ENCODE measurements at places on chromosomes 7 and 10.

DNA sequence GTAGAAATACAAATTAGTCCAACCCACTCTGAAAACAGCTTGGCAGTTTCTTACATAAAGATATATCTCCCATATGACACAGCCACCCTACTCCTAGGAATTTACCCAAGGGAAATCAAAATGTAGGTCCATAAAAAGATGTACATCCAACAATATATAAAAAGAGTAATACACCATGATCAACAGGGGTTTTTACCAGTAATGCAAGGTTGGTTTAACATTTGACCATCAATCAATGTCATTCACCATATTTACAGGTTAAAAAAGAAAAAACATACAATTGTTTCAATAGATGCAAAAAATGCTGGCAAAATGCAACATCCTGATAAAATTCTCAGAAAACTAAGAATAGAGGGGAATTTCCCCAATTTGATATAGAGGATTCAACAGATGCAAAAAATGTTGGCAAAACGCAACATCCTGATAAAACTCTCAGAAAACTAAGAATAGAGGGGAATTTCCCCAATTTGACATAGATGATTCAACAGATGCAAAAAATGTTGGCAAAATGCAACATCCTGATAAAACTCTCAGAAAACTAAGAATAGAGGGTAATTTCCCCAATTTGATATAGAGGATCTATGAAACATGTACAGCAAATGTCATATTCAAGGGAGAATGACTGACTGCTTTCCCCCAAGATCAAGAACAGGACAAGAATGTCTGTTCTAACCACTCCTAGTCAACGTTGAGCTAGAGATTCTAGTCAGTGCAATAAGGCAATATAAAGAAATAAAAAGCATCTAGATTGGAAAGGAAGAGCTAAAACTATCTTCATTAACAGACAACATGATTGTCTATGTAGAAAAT is 13.7 kb downstream of the ADAP1 start:
- DNase-seq, result no peak

- DNase-seq, result no peak
Measured at GRCh38 chr10:112026438-112026837, 157.1 kb downstream of the GPAM start.

GRCh38 chr7:157502701-157503111 is 165.9 kb downstream of the DNAJB6 start:
- DNase-seq, result no peak

DNA sequence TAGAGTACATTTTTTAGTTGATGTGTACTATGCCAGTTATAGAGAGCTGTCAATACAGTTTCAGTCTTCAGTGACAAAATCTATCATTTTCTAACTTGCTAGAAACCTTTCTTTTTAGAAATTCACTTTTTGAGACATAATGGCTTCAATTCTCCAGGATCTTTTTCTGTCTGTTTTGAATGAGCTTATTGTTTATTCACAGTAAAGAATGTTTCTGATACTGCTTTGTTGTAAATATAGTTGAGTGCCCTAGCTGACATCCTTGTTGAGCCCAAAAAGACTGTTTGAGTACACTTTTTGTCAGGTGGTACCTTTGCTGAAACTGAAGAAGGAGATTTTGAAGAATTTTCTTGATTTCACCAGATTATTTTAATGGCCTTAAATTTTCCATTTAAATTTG is 139.9 kb downstream of the PPP1R9A start:
- DNase-seq, result no peak

DNA sequence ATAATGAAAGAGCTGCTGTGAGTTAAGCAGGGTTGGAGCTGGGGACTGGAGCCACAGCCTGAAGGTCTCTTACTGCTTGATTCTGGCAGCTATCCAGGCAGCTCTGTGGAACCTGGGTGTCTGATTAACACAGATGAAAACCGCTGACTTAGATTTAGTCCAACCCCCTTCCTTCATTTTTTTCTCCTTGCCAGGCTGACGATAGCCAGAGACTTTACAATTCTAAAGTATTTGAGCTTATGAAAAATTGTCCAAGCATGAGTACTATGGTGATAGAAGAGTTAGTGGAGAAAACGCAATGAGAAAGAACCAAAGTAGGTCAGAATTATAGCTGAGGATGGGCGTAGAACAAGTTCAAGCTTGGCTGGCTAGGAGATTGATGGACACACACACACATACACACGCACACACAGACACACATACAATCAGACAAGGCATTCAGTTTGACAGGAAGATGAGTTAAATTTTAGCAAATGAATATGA is 13.5 kb upstream of the GPR85 start:
- DNase-seq, result peak; percentile 74

DNA sequence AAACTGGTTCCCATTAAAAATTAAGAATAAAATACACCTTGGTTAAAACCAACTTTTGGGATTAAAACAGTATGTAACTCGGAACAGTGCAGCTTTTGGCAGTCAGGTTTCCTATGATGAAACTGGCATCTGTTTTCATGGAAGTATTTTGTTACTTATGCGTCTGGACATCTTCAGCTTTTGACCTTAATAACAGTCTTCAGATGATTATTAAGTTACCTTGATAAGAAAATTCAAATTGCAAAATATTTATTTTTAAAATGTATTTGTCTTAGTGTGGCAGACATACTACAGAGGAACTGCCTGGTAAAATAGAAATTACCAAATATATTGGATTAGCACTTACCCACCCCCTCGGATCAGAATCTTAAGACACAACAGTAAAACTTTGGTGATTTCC is 100.0 kb downstream of the ITGB8 start:
- DNase-seq, result no peak

- DNase-seq, result no peak
Measured at GRCh38 chr7:28219793-28220192, 39.2 kb upstream of the JAZF1 start.

DNA sequence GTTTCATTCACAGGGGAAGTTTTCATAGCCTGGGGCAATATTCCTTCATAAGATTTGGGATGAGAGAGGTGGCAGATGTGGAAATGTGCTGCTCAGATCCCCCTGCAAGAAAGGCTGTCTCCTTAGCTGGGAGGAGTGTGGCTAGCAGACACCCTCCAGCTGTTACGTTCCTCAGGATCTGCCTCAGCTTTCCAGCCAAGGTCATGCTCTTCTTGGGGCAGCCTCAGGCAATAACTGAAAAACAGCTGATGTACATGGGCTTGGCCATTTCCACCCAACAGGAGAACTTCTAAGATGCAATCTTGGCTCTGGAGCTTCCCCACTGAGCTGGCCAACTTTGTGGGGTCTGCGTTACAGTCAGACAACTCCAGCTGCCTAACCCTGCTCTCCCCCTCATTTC is 51.3 kb upstream of the SEPTIN7 start:
- DNase-seq, result no peak

DNA sequence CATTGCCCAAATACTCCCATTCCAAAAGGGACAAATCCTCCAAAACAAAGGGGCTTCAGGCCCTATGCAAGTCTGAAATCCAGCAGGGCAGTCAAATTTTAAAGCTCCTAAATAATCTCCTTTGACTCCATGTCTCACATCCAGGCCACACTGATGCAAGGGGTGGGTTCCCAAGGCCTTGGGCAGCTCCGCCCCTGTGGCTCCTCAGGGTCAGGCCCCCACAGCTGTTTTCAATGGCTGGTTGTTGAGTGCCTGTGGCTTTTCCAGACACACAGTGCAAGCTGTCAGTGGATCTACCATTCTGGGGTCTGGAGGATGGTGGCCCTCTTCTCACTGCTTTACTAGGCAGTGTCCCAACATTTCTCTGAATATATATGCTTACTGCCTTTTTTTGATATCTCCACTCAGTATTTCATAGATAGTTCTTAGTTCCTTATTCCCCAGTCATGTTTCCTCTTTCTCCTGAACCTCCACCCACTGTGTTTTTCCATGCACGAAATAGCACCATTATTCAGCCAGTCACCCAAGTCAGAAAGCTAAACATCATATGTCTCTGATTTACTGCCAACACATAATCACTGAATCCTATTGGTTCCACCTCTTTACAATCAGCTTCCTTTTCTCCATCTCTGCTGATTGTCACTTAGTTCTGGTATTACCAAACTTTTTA is 172.6 kb upstream of the CACNA2D1 start:
- DNase-seq, result no peak

- no peak for DNase-seq
Measured at GRCh38 chr7:30652698-30653641, 29.3 kb downstream of the CRHR2 start.

DNA sequence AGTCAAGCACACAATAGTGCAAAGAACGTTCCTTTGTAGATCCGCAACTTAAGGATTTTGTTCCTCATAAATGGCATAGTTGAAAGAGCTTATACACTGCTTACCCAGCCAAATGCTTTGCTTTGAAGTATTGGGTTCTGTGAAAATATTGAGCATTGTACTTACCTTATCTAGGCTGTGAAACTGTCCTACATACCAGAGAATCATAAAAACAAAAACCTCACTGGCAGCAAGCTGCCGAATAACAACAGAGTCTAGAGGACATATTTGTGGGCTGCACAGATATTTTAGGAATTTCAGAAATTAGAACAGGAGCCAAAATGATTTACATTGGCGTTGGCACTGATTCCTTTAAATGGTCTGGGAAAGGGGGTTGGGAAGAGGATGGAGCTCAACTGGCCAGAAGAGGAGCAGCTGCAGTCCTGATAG is 174.8 kb downstream of the RTKN2 start:
- DNase-seq, result no peak

DNA sequence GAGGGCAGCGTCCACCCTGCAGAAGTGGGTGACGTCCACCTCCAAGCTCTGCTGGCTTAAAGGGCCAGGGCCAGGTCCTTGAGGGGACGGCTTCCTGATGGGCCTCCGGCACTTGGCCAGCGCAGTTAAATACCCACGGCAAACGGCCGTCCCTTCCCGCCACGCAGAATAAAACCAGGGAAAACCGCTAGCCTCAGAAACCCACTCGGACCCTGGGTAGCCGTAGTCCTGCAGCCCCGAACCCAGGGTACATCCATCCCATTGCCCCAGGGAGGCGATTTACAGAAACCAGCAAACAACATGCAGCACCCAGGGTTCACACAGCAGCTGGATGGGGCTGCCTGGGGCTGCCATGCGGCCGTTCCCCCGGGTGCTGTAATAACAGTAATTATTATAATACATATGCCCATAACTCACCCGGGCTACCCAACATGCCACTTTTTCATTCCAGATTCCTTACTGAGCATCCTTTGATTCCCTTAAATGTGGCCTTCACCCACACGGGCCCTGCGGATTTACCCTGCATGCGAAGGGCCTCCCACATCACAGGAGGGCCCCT is 81.5 kb upstream of the PDGFA start:
- DNase-seq, result no peak

DNA sequence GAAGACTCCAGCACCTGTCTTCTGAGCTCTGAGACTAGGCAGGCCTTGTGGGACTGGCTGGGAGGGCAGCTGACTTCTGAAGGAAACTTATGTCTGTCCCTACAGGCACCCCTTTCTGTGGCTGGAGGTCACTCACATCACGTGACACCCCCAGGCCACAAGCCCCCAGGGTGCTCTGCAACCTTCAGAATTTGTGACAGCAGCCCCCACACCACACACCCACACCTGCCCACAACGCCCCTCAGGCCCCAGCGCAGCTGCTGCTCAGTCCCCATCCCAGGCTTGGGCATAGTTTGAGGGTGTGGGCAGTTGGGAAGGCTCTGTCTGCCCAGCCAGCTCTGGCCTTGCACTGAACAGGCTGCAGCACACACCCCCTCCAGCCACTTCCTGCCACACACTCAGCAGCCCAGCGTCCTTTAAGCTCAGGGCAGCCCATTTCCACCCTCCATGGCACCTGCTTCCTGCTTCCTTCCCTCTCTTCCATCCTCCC is 80.0 kb upstream of the UNC5B start:
- DNase-seq, result no peak

GRCh38 chr7:33671531-33672262 is 233.6 kb upstream of the BMPER start:
- DNase-seq, result no peak

- no peak for DNase-seq
Measured at GRCh38 chr10:16519908-16520861, 1.5 kb downstream of the C1QL3 start.

DNA sequence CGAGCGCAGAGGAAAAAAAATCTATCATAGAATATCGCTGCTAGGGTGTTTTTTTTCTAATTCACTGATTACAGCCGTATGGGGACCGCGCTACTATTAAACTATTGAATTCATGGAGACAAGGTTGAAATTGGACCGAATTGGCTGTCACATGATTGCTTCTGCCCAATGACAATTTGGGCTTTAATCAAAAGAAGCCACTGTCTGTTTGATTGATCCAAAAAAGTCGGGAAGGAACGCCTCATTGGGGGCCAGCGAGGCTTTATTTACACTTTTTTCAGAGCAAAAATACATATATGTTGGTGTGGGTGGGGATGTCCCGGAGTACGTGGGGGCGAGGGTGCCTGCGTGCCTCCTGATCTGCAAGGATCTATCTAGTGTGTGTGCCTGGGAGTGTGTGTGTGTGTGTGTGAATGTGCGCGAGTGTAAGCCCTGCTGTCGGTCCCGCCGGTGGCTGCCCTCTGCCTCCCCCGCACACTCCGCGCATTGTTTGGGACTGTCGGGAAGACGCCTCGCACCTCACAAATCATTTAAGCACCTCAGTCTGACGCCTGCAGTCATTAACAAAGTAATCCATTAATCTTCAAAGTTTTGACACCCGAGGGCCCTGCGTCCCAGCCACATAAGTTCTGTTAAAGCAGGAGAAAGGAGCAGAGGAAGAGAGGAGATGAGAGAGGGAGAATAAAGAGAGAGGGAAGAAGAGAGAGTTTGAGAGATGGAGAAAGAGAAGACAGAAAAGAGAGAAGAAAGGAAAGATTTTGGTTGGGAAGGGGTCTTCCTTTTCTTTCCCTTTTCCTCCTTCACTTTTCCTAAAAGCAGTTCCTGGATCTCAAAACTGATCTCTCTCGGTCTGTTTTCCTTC is at the start of gene HOXA2:
Gene HOXA2 (minus strand): TSS at position 103 of the 862 bp plus-strand sequence. CDS start 183 bp downstream, outside the sequence.
- no peak for DNase-seq

DNA sequence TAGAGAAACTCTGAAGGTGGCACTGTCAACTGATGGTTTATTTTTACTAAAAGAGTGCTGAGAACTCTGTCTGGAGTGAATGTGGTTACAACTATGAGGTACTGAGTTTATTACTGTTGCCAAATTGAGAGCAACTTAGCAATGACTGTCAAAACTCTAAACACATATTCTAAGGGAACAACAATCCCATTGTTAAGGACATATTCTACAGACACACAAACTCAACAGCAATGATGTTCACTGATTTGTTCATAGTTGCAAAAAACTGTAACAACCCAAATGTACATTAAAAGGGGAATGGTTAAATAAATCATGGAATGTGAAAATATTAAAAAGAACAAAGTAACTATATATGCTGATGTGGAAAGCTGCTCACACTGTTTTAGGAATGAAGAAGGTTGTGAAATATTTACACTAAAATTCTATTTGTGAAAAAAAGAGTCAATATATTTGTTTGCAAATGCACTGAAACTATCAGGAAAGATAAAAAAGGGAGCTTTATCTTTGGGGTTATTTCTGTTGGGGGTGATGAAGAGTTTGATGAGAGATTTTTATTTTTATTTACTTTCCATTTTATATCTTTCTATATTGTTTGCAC is 12.9 kb downstream of the PON2 start:
- no peak for DNase-seq

Measured in BE2C (cell line).